BE2C (cell line): ENCODE measurements at places on chromosomes 3 and 15.

GRCh38 chr3:168288511-168289401, 193.0 kb upstream of the GOLIM4 start:
- DNase-seq: no peak

- no peak for DNase-seq
Observed at GRCh38 chr15:85129881-85130280, 148.2 kb downstream of the PDE8A start.

GRCh38 chr15:65659502-65660052, 37.8 kb downstream of the SLC24A1 start:
- DNase-seq: no peak

DNA sequence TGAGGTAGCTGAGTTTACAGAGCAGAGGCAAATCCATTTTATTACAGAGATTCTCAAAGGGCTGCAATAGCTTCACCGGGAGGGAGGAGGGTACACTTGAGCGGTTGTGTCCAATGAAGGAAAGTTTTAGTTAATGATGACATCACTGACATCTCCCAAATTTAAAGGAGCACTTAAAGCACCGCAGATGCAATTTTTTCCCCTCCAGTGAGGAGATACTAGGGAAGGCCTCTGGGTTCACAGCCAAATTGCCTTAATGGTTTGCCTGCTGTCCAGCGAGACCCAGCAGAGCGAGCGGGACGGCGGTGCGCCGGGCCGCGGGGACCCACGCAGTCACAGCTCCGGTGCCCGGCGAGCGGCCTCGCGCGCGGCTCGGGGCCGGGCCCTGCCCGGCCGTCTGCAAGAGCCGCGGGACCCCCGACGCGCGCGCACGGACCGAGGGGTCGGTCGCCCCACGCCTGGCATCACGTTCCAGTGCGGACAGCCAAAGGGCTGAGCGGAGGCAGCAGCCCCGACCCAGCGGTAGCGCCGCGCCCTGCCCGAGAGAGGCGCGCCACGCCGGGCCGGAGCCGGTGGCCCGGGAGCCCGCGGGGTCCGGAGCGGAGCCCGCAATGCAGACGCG, 160.5 kb upstream of the CHRNA7 start:
- peak; percentile 22 for DNase-seq

GRCh38 chr3:174498638-174499037, 360.5 kb upstream of the NAALADL2 start:
- no peak for DNase-seq

GRCh38 chr3:98994128-98994762, 92.8 kb upstream of the DCBLD2 start:
- no peak for DNase-seq

DNA sequence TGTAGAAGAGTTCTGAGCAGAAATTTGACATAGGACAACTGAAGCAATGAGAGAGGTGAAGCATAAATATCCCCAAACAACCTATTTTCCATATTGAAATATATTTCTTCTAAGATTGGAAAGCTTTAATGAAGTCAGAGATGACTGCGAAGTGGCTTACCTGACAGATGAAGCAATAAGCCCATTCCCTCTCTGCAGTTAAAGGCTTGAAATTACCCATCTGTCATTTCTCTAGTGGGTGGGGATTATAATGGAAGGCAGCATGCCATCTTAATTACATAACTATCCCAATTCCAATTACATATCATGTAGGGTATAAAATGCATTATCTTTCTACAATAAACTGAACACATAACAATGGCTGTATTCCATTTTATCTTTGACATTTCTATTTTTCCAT, 1070.5 kb downstream of the SI start:
- DNase-seq: no peak

DNA sequence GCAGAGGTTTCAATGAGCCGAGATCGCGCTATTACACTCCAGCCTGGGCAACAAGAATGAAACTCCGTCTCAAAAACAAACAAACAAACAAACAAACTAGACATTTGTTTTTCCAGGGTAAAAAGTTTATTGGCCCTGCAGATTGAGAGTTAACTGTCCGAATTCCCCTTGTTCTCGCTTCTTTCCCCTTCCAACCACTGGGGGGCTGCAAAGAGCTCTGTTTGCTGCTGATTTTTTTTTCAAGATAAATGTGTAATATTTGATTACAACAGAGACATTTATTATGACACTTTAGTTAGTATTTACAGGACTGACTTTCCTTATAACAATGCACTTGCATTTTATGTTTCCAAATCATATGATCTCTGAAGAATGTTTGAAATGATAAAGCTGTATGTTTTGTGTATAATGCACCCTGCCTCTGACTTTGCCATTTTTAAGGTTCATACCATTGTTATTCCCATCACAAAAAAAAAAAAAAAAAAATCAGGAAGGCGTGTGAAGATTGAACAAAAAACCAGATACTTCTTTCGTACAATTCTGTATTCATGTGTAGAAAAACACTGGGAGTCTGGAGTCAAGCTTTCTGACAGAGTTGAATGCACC, 2.8 kb downstream of the CLSTN2 start:
- peak; percentile 57 for DNase-seq
